Cardiac fibroblast (primary cell): ENCODE measurements at places on chromosomes 5 and 9.
A peak's percentile ranks its signal among the peaks of the same experiment; 100 is the strongest.

- DNase-seq, result peak; percentile 7
Measured at GRCh38 chr5:1315709-1316587, 21.1 kb upstream of the TERT start.

- no peak for DNase-seq
Measured at GRCh38 chr5:75202935-75203334, 33.7 kb downstream of the ANKRD31 start.

DNA sequence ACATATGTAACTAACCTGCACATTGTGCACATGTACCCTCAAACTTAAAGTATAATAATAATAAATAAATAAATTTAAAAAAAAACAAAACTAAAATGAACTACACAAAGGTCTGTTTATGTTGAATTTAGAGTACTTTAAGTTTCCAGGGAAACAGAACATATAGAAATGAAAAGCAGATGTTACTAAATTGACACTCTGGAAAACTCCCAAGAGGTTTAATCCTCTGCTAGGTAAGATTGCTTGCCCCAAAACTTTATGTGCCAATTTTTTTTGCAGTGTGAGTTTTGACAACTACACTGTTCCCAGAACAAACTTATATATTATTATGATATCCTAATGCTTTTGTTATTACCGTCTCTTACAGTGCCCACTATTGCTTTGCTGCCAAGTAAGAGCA is 134.3 kb upstream of the MRPS30 start:
- no peak for DNase-seq

- peak; percentile 64 for DNase-seq
Measured at GRCh38 chr9:22169243-22169642, 160.1 kb upstream of the CDKN2B start.

DNA sequence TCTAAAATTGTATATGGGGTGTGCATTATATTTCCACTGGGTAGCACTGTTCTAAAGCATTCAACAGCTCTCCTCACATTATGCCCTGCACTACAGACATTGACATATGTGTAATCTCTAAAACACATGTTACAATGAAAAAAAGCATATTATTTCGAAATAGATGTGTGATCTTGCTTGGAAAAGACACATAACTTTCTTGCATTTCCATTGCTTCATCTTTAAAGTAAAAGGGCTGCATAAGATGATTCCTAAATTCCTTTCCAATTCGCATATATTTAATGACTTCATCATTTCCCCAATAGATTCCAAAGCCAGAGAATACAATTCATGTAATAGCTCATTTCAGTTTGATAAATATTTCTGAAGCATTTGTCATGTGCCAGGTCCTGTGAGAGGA is 566.9 kb downstream of the PDE4D start:
- no peak for DNase-seq

DNA sequence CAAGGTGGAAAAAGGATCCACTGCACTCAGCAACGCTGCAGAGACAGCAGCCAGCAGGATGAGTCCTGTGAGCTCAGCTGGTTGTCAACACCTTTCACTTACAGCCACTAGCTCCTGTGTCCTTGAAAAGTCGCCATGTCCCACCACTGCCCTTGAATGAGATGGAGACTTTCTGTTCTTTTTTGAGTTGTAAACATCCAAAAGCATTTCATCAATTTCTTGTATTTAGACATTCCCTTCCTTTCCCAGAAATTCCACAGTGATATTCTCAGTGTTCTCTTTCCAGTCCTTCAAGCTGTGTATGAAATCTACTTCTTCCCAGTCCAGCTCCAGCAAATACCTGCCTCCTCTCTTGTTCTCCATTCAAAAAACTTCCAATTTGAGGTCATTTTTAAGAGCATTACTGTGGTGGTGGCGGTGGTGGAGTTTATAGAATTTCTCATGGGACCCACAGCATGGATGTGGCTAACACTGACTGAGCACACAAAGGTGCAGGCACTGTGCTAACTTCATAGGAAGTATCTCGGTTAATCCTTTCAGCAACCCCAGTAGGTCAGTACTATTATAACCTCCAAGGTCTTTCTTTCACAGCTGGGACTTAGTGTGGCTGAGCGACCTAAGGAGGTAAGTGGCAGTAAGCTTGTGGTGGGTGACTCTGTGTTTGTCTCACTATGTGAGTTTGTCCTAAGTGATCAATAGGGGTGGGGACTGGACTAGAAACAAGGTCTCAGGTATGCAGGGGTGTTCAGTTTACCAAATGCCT is 15.0 kb upstream of the GPX3 start:
- no peak for DNase-seq

DNA sequence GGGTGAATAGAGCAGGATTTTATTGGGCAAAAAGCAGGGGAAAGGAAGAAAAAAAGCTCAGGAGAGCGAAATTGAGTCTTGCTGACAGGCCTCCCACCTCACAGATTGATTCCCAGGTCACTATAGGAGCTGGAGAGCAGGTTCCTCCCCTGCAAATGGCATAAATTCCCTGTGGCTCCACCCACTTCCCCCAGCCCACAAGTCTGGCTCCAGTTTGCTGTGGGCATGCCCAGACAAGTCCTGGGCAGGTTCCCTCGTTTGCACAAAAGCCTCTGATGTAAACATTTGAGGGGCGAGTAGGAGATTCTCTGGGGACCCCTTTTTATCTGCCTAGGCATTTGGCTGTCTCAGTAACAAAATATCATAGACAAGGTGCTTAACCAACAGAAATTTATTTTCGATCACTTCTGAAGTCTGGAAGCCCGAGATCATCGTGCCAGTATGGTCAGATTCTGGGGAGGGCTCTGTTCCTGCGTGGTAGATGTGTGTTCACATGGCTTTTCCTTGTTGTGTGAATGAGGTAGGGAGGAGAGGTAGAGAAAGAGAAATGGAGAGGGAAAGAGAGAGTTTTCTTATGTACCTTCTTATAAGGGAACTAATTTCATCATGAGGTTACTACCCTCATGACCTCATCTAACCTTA is 614.5 kb downstream of the MAT2B start:
- DNase-seq, result peak; percentile 53
